NT2/D1 (cell line): ENCODE measurements at places on chromosomes 6 and 20.

DNA sequence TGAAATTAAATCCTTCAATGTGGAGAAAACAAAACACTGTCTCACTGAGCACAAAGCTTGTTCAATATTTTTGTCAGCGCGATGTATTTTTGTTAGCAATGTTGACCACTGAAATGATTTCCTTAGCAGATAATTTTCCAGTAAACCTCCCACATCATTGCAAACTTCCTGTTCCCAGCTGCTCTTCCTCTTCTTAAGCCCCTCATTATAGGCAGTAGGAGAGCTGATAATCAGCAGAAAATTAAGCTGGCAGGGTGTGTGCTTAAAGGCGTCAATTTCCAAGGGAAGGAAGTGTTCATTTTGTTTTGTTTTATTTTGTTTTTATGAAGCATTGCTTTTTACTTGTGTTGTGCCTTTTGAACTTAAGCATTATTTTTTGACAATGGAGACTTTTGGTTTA, 29.1 kb upstream of the TMEM14A start:
- no peak for DNase-seq

GRCh38 chr6:1227600-1227934, 84.3 kb upstream of the FOXQ1 start:
- no peak for DNase-seq

DNA sequence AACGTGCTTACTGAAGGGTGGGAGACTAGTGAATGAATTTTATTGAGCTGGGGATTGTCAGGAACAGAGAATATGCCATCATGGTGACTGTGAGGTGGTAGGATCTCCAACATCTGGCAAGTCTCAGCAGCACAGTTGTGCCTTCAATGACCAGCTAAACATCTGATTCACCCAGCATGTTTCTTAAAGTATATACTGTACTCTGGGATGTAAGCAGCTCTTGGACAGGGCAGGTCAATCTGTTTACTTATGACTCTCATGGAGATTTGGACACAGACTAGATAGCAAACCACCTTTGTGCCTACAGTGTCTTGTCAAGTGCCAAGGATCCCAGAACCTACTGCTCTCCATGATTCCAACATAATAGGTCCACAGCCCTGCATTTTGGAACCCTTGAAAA, 801.0 kb upstream of the CITED2 start:
- DNase-seq: no peak

- DNase-seq: no peak
These were observed 15.6 kb downstream of the CHRNA4 start for GRCh38 chr20:63345328-63346100.

- DNase-seq: no peak
These were observed 6.9 kb downstream of the PTK7 start for GRCh38 chr6:43082806-43083655.

DNA sequence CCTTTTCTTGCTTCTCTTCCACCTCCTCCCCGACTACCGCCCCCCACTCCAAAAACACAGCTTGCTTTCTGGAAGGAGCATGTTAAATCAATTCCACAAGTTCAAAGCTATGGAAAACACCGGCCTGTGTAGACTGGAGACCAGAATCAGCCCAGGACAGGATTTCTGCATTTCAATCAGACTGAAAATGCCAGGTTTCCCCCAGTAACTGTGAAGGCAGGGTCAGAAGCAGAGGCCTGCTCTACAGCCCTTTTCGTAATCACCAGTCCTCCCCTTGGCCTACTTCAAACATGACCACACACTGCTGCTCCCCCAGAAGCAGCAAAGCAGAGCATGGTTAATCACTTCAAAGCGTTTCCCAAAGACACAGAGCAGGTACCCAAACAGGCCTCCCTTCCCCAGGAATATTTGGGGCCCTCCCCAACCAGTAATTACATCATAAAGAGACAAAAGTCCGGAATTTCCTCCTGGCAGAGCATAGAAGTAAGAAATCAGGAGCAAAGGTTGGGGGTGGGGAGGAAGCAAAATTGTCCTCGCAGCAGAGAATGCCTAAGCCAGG, 38.4 kb downstream of the ZMYND8 start:
- DNase-seq: peak; percentile 70
